Inflammatory macrophage (primary cell): ENCODE measurements at places on chromosomes 7 and 10.

GRCh38 chr7:17256375-17256774 lies 42.1 kb upstream of the AHR start:
- no peak for DNase-seq

GRCh38 chr7:97470726-97471125 lies 261.2 kb upstream of the TAC1 start:
- DNase-seq: no peak

GRCh38 chr7:41648501-41648900 lies 54.4 kb downstream of the INHBA start:
- DNase-seq: no peak

GRCh38 chr10:63767138-63767801 lies 246.1 kb downstream of the REEP3 start:
- DNase-seq: peak; percentile 16

DNA sequence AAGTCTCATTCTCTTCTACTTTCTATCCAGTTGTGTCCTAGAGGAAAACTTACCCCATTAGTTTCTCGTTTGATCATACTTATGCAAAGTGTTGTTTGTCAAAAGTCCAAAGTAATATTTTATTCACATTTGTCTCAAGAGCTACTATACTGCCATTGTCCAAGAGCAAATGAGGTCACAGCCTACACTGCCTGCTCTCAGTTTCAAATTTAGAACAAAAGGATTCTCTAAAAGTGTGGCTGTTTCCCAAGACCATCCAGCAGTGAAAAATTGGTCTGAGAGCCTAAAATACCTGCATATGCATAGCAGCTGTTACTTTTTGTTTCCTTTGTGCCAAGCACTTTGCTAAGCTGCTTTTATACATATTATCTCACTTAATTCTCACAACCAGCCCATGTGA lies 439.5 kb upstream of the NFE2L3 start:
- DNase-seq: no peak

GRCh38 chr10:71349406-71349805 lies 30.3 kb downstream of the SLC29A3 start:
- DNase-seq: peak; percentile 74

- DNase-seq: no peak
Measured at GRCh38 chr7:117036053-117036669, 82.9 kb downstream of the ST7 start.

- DNase-seq: peak; percentile 36
Measured at GRCh38 chr10:15783941-15784636, 64.4 kb upstream of the ITGA8 start.

DNA sequence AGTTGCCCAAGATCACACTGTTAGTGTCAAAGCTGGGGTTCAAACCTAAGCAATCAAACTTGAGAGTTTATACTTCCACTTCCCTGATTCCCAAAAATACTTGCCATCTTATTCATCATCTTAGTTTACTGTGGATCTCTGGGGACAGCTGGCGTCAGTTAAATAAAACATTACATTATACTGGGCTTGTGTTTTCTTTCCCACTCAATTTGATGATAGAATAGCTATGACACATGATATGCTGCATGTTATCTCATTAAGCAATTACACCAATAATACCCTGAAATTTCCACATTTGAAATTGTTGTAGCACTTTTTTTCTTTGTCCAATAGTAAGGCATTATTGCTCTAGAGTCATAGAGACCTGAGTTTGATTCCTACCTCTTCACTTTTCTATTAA lies 62.9 kb upstream of the MXI1 start:
- DNase-seq: no peak

DNA sequence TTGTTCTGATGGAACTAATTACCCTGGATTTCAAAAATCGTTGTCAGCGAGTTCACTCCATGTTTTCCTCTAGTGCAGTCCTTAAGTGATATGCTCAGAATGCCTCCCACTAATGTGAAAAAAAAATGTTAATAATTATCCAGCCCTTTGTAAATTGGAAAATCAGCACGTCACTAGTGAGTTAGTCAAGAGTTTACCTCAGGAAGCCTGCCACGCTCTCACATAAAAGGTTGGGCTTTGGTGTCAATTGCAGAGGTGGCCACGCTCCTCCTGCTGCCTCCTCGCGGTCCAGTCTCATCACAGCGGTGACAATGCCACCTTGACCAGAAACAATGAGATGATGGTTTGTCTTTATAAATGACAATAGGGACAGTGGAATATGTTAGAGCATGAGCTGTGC lies 22.5 kb downstream of the UPP1 start:
- no peak for DNase-seq

- no peak for DNase-seq
Measured at GRCh38 chr7:6623589-6624245, 8.3 kb downstream of the ZNF853 start.

DNA sequence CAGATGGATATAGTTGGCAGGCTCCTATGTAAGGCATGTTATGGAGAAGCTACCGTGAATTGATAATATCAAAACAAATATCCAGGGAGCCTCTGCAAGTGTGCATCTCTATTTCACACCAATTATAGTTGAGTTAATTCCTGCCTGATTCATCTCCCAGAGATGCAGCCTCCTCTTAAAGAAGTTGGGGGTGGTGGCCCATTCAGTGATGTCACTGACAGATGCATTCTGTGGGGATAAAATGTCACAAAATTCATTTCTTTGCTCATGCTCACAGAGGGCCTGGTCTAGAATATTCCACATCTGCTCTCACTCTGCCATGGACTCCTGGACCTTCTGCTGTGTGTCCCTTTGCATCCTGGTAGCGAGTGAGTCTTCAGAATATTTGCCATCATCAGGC lies 189.1 kb upstream of the PRSS1 start:
- DNase-seq: no peak

- no peak for DNase-seq
Measured at GRCh38 chr10:74968667-74969061, 142.3 kb downstream of the KAT6B start.

- DNase-seq: no peak
Measured at GRCh38 chr10:103941801-103942200, 23.8 kb upstream of the STN1 start.

GRCh38 chr7:7789551-7789988 lies 71.2 kb upstream of the RPA3 start:
- DNase-seq: no peak

- no peak for DNase-seq
Measured at GRCh38 chr7:1725766-1726630, 55.9 kb downstream of the ELFN1 start.

GRCh38 chr10:8393531-8393930 lies 339.0 kb downstream of the GATA3 start:
- no peak for DNase-seq

DNA sequence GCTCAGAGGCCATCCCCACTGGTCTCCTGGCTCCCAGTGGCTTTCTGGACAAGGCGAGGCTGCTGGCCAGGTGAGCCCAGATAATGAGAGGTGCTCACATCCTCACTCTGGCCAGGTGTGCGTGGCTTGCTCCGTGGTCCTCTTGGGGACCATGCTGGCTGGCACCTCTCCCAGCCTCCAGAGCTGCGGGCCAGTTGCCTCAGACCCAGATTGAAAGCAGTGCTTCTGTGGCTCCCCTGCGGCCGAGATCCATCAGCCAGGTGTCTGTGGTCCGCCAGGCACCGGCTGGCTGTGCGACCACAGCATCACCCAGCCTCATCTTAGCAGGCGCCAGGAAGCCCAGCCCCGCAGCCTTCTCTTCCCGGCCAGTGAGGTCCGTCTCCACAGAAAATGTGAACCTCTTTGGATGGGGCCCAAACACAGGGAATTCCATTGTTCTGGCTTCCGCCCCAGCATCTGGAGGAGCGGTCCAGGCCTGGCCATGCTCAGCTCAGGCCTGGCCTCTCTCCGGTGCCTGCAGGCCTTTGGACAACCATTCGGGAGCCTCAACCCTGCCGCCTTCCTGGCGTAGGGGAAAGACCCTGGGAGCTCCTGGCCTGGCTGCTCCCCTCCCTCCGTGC lies 5.2 kb upstream of the TTYH3 start:
- DNase-seq: no peak

GRCh38 chr7:2215851-2216250 lies 16.9 kb downstream of the MAD1L1 start:
- no peak for DNase-seq

DNA sequence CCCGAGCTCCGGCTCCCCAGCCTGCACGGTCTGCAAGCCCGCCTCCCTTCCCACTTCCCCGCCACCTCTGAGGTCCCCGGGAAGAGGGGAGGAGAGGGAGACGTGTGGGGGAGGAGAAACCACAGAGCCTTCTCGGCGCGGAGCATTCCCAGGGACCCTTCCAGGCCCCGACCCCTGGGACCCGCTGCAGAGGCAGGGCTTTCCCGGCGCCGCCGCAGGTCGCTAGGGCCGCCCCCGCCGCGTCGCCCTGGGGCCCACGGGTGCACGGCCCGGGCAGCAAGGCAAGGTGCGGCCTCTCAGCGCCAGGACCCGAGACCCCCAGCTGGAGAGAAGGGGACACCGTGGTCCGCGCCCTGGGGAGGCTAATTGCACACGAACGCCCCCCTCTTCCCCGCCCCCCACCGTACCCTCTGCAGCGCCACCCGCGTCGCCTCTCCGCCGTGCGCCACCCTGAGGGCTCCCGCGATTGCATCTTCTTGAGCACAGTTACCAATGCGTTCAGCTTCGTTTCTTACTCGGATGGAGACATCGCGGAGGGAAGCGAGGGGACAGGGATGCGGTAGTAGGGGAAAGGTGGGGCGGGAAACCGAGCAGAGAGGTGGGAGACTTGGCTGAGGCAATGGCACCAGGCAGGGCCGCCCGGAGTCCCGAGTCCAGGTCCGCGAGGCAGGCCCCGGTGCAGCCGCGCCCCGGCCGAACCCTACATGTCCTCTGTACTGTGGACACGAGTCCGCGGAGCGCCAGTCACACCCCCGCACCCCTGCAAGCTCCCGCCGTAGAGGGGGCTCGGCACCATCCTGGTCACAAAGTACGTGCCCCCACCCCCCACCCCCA lies 28.9 kb downstream of the SKIDA1 start:
- no peak for DNase-seq

DNA sequence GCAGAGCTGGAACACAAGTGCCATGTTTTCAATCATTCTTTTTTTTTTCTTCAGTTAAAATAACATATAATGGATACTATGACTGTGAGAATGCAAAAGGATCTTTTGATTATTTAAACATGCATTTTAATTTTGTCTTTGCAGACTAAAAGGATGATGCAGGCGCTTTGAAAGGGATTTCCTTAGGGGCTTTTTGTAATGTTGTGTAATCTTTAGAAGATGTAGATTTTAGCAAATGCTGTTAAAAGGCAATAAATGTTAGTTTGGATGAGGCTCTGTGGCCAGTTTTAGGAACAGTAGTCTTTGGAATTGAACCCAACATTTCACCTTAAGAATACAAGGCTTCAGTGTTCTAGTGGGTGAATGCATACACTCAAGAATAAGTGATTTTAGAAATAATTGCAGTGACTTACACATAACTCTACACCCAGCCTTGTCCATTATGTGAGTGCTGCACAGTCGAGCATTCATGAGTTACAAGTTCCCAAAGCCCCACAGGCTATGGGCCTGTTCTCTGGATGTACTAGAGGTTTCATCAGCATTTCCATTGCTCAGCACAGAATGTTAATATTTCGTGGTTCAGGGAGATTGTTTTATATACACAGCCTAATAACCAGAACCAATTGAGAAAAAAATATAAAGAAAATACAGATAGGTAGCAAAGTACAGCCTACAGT lies 11.6 kb downstream of the PAPSS2 start:
- DNase-seq: no peak

DNA sequence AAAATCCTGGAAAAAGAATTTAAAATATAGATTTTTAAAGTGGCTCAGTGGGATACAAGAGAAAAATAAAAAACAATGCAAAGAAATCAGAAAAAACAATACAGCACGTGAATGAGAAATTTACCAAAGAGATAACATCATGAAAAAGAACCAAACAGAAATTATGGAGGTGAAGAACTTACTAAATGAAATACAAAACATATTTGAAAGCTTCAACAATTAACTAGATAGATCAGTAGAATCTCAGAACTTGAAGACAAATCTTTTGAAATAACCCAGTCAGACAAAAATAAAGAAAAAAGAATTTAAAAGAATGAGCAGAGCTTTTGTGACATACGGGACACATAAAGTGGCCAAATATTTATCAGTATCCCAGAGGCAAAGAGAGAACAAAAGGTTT lies 71.2 kb upstream of the DIP2C start:
- no peak for DNase-seq

- no peak for DNase-seq
Measured at GRCh38 chr7:6714360-6714759, 7.6 kb upstream of the ZNF12 start.

- no peak for DNase-seq
Measured at GRCh38 chr7:10571759-10572158, 401.9 kb upstream of the PHF14 start.

GRCh38 chr7:30679664-30680063 lies 2.6 kb downstream of the CRHR2 start:
- DNase-seq: no peak

GRCh38 chr7:156496865-156497264 lies 143.7 kb upstream of the RNF32 start:
- DNase-seq: no peak

DNA sequence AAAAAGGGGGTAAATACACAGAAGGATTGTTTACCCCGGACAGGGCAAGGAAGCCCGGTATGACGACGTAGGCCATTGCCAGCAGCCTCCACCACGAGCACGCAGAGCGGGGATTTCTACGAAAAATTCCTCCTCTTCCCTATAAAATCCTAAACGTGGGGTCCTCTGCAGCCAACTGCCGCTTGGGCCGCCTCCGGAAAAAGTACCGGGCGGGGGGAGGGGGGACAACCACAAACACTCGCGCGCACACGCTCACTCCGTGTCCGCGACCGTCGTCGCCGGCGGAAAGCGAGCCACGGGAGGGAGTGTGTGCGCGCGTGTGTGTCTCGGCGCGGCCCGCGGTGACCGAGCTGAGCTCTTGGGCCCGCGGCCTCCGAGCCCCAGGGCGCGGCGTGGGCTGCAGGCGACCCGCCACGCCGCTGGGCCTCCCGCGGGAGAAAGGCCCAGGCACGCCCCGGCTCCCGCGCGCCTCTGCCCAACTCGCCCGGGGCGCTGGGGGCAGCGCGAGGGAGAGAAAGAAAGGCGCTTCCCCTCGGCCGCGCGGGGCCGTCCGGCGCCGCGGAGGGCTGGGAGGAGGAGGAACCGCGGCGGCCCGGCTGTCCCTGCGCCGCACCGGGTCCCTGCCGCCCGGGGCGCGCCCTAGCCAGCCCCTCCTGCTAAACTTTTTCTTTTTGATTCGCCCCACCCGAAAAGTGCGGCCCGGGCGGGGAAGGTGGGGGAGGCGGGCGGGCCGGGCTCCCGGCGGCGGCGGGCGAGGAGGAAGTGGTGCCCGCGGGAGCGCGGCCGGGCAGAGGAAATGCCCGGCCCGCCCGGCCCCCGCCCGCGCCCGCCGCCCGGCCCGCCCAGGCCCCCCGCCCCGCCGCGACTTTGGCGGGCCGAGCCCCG lies 1.5 kb downstream of the CTBP2 start:
- DNase-seq: peak; percentile 50

- no peak for DNase-seq
Measured at GRCh38 chr7:36535866-36536664, 146.4 kb downstream of the ANLN start.

DNA sequence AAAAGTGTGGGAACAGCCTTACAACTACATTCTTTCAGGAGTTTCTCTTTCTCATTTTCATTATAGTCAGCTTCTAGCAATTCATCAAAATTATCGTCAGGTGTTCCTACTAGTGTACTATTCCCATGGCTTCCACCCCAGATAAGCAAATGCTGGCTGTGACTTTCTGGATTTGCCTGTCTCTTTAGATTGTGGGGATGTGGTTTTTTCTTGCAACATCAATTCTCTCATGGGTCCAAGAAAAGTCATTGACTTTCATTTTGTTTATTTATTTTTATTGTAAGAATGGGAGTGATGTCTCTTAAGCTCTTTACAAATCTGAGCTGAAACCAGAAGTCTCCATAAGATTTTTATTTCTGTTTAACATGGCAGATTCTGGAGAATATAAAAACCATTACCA lies 349.7 kb upstream of the SEMA3C start:
- no peak for DNase-seq

GRCh38 chr10:61024856-61025201 lies 80.8 kb upstream of the RHOBTB1 start:
- no peak for DNase-seq
